Kidney (tissue), 22 donors: ENCODE measurements at places on chromosomes 5 and 9. TPM values are rescaled to one million over a fixed set of nuclear protein-coding genes. Genes with fewer than 3 reads are reported as not detected.

Gene OR4F3
- polyA plus RNA-seq = not detected

Gene SLCO4C1
- polyA plus RNA-seq = 9.0 TPM

Gene C8G
- polyA plus RNA-seq = 2.1 TPM

Gene ABLIM3
- polyA plus RNA-seq = 20.1 TPM

Gene TNFSF8
- polyA plus RNA-seq = 0.43 TPM

Gene FAM200C
- polyA plus RNA-seq = 5.3 TPM

Gene CCDC180
- 3.8 TPM for polyA plus RNA-seq

Gene NTNG2
- 0.54 TPM for polyA plus RNA-seq

Gene CATSPER3
- polyA plus RNA-seq = 1.4 TPM

DNA sequence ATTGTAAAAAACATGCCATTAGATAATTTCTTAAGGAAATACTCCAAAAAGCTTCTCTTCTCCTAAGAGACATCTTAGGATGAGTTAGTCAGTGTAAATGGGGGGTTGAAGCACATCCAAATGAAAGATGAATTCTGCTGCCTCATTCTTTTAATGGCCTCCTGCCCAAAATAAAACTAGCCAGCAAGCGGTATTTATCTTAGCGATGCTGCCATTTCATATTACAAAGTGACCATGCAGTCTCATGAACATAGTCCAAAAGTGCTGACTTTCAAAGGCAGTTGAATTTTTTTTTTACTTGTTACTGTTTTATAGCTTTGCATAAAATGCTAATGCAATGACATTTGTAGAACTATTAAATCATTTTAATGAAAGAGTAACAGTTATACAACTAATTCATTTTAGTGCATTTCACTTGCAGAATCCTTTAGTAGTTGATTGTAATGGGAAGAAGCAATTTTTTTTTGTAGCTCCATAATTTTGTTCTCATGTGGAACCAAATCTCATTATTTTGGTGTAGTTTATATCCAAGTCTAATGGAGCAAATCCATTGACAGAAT lies 151.5 kb downstream of the CAVIN4 start:
- no peak overlapping the region for H3K4me3 ChIP-seq
- H3K27ac ChIP-seq = no peak overlapping the region
- H3K4me1 ChIP-seq = no peaks in the 10 kb centered on the region
- no peaks in the 10 kb centered on the region for H3K36me3 ChIP-seq
- no peaks in the 10 kb centered on the region for H3K27me3 ChIP-seq

- H3K36me3 ChIP-seq = no peaks in the 10 kb centered on the region
- no peak for DNase-seq
- H3K27ac ChIP-seq = no peak overlapping the region
- H3K4me3 ChIP-seq = no peak overlapping the region
- H3K27me3 ChIP-seq = no peaks in the 10 kb centered on the region
Observed at GRCh38 chr5:40273936-40274335, 405.8 kb upstream of the PTGER4 start.

GRCh38 chr5:143890487-143890886 lies 78.5 kb downstream of the HMHB1 start:
- no peaks in the 10 kb centered on the region for H3K36me3 ChIP-seq
- H3K27me3 ChIP-seq = no peaks in the 10 kb centered on the region
- no peak for DNase-seq
- H3K4me3 ChIP-seq = no peak overlapping the region
- no peaks in the 10 kb centered on the region for H3K4me1 ChIP-seq

- peak; percentile 62 for DNase-seq
- no peak overlapping the region for H3K27ac ChIP-seq
- no peaks in the 10 kb centered on the region for H3K27me3 ChIP-seq
- H3K36me3 ChIP-seq = no peaks in the 10 kb centered on the region
- H3K4me3 ChIP-seq = no peak overlapping the region
- H3K4me1 ChIP-seq = no peaks in the 10 kb centered on the region
Observed at GRCh38 chr9:76003041-76003440, 112.6 kb downstream of the PCSK5 start.

GRCh38 chr9:133633681-133634080 lies 2.5 kb upstream of the DBH start:
- DNase-seq = no peak
- no peaks in the 10 kb centered on the region for H3K27me3 ChIP-seq
- H3K27ac ChIP-seq = no peak overlapping the region
- H3K4me1 ChIP-seq = no peaks in the 10 kb centered on the region
- H3K36me3 ChIP-seq = no peaks in the 10 kb centered on the region

GRCh38 chr9:132488626-132489025 lies 78.6 kb downstream of the CFAP77 start:
- no peaks in the 10 kb centered on the region for H3K27me3 ChIP-seq
- no peaks in the 10 kb centered on the region for H3K36me3 ChIP-seq
- H3K4me1 ChIP-seq = no peaks in the 10 kb centered on the region
- DNase-seq = no peak
- H3K27ac ChIP-seq = no peak overlapping the region

DNA sequence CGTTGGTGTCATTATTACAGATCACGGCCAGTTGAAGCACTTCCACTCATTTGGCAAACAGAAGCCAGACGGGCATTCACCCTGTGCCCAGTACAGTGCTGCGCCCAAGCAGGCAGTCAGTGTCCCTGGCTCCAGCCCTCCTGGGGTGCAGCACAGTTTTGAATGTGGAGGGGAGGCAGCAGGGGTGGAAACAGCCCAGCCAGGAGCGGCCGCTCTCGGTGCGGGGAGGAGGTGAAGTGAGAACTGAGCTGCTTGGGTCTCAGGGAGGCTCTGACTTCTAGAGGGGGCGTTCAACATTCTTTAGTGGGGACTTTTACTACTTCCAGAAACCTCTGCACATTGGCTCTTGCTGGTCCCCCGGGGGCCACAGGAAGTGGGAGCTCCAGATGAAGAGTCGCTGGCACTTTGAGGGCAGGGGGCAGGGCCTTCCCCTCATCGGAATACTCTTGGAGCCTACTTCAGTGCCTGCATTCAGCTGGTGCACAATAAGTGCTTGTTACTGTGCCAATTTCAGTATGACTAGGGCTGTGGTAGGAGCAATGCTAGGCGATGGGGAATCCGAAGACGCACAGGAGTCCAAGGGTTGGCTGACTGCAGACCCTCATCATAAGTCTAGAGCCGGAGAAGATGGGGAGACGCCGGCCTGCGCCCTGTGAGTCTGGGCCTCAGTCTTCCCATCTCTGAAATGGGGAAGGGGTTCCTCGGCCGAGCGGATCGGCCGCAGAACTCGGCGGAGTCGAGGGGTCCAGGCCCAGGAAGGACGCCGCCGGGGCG lies 492 bp upstream of the NEK6 start:
- H3K36me3 ChIP-seq = no peaks in the 10 kb centered on the region
- H3K27me3 ChIP-seq = no peaks in the 10 kb centered on the region
- H3K4me3 ChIP-seq = peak overlapping the region; percentile 21
- no peak overlapping the region for H3K27ac ChIP-seq
- no peak for DNase-seq

DNA sequence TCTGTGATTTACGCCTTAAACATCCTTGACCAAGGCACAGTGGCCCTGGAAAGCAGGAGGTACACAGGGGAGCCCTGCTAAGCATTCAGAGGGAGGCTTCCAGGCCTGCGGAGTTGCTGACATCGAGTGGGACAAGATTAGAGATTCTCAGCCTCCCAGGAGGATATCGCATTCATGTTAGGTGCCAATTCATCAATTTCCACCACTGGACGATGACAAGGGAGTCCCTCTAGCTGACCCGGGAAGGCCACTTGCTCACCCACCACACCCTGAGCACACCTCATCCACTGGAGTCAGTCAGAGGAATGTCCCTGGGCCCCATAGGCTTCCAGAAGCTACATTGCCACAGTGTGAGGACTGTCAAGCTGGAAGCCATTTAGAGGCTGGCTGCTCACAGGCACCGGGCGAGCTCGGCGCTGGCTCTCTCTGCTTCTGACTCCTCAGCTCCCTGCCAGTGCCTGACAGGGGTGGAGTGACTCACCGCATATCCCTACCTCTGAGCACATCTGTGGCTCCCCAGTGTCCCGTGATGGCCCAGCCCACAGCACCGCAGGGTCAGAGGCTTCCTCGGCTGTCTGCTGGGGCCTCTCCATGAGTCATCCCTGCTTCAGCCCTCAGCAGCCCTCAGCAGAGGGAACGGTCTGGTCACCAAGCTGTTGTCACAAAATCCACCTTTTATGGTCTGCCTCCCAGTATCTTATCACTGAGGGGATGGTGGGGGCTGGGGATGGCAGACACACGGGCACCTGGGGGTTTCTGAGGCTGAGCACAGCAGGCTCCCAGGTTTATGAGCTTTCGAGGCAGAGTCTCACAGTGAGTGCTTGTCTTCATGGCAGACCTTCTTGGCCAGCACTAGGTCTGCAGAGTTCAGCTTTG lies 117.5 kb downstream of the ZNF608 start:
- H3K36me3 ChIP-seq = no peaks in the 10 kb centered on the region
- H3K4me3 ChIP-seq = no peak overlapping the region
- peak; percentile 79 for DNase-seq
- peaks cover 2% of the 10 kb centered on the region for H3K4me1 ChIP-seq
- no peaks in the 10 kb centered on the region for H3K27me3 ChIP-seq

DNA sequence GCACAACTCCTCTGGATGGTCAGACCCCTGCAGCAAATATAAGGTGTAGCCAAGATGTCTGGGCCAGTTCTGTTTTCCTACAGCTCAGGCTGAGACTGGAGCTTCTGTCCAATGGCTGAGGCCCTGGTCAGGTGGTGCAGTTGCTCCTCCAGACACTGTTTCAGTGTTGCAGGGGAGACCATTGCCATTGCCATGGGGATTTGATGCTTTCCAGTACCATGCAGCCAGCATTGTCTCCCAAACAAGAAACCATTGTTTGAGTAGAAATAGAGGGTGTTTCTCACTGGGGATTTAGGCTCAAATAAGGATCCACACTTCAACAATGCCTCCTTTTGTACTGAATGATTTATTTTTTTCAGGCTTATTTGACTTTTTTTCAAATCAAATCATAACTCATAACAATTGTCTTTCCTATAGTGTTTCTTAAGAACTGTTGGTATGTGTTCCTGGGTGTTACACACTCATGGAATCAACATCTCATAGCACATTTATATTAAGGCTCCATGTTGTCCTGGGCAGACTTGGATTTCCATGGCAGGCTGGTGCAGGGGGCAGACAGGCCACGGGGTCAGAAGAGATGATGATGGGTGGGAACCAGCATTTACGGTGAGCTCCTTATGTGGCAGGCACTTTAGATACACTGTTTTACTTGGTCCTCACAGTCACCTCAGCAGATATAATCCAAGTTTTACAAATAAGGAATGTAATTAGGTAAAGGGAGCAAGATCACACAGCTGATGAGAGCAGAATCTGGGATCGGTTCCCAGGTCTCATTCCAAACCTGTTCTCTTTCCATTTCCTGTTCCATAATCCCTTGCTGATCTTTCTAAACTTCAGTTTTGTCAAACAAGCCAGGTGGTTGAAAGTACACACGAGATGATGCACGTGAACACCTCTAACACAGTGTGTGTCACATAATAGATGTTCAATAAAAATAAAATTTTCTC lies 95.9 kb upstream of the GNAQ start:
- H3K4me1 ChIP-seq = no peaks in the 10 kb centered on the region
- no peak overlapping the region for H3K27ac ChIP-seq
- H3K36me3 ChIP-seq = no peaks in the 10 kb centered on the region
- no peak for DNase-seq
- no peak overlapping the region for H3K4me3 ChIP-seq
- no peaks in the 10 kb centered on the region for H3K27me3 ChIP-seq

GRCh38 chr5:102666164-102666946 lies 88.8 kb upstream of the PAM start:
- H3K27me3 ChIP-seq = no peaks in the 10 kb centered on the region
- no peaks in the 10 kb centered on the region for H3K36me3 ChIP-seq
- no peaks in the 10 kb centered on the region for H3K4me1 ChIP-seq
- no peak for DNase-seq

GRCh38 chr9:137064027-137064879 lies 6.1 kb downstream of the SAPCD2 start:
- no peaks in the 10 kb centered on the region for H3K36me3 ChIP-seq
- no peak overlapping the region for H3K4me3 ChIP-seq
- no peaks in the 10 kb centered on the region for H3K27me3 ChIP-seq
- peaks cover 4% of the 10 kb centered on the region for H3K4me1 ChIP-seq
- no peak overlapping the region for H3K27ac ChIP-seq
- no peak for DNase-seq

- no peak overlapping the region for H3K27ac ChIP-seq
- H3K4me1 ChIP-seq = no peaks in the 10 kb centered on the region
- H3K27me3 ChIP-seq = no peaks in the 10 kb centered on the region
- DNase-seq = no peak
Observed at GRCh38 chr5:132471944-132472343, 18.6 kb downstream of the IRF1 start.

- H3K27ac ChIP-seq = no peak overlapping the region
- no peaks in the 10 kb centered on the region for H3K36me3 ChIP-seq
- DNase-seq = no peak
- H3K4me1 ChIP-seq = no peaks in the 10 kb centered on the region
- no peak overlapping the region for H3K4me3 ChIP-seq
- no peaks in the 10 kb centered on the region for H3K27me3 ChIP-seq
Observed at GRCh38 chr5:143428155-143428554, 24.7 kb upstream of the NR3C1 start.

GRCh38 chr5:16147179-16147900 lies 32.3 kb downstream of the MARCHF11 start:
- no peak for DNase-seq
- no peak overlapping the region for H3K27ac ChIP-seq
- no peak overlapping the region for H3K4me3 ChIP-seq
- no peaks in the 10 kb centered on the region for H3K36me3 ChIP-seq

GRCh38 chr5:86797677-86798076 lies 179.9 kb downstream of the COX7C start:
- no peak overlapping the region for H3K27ac ChIP-seq
- no peak for DNase-seq
- H3K36me3 ChIP-seq = no peaks in the 10 kb centered on the region
- no peaks in the 10 kb centered on the region for H3K4me1 ChIP-seq
- no peaks in the 10 kb centered on the region for H3K27me3 ChIP-seq

GRCh38 chr5:174777583-174777982 lies 53.2 kb downstream of the MSX2 start:
- no peaks in the 10 kb centered on the region for H3K27me3 ChIP-seq
- DNase-seq = no peak
- H3K36me3 ChIP-seq = no peaks in the 10 kb centered on the region

DNA sequence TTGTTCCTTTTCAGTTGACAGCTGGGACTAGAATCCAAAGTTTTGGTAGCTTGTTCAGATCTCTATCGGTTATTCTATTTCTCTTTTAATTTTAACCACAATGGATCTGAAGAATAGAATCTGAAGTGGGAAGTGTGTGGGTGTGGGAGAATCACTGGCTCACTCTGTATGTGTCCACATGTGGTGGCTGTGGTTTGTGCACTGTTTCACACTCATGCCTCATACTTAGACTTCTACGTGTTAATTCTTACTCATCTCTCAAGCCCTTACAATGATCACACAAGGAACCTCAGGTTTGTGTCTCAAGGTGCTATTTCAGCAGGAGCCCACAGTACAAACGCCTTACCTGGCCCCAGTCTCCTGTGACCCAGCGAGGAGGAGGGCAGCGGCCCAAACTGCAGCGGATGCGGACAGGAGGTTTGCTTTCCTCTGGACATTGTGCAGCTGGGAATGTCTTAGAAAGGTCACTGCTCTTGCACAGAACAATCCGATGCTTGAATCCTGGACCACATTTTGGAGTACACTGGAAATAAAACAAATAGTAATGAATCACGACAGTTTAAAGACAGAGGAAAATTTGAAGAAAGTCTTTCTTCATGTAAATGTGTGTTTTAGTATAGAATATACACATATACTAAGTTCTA lies 309.1 kb downstream of the ADAMTS6 start:
- no peaks in the 10 kb centered on the region for H3K27me3 ChIP-seq
- H3K36me3 ChIP-seq = no peaks in the 10 kb centered on the region
- no peak overlapping the region for H3K4me3 ChIP-seq
- H3K4me1 ChIP-seq = no peaks in the 10 kb centered on the region
